ENCODE measurements at places on chromosomes 13 and 19.

DNA sequence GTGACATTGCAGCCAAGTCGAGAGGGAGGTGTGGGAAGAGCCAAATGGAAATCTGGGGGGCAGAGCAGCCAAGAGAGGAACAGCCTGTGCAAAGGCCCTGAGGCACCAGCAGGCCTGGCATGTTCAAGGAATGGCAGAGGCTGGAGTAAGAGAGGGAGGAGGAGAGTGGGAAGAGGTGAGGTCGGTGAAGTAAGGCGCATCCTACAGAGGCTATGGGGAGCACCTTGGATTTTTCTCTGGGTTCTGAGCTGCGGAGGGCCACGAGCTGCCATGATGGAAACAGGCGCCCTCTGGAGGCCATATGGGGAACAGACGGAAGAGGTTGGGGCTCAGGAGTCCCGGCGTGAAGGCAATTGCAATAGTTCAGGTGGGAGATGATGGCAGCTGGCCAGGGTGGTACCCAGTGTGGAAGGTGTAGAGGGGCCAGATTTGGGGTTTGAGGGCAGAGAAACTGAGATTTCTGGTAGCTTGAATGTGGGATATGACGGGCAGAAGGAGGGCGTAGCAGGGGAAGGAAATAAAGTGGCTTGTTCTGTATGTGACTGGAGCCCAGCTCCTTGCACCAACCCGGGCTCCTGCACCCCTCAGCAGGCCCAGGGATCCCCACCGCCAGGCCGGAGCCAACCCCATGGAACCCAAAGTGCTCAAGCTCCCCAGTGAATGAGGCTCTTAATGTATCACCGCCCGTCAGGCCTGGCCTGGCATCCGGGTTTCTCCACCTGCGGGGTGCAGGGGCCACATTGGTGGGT lies 20.5 kb upstream of the STRN4 start:
- peak; percentile 26 for DNase-seq

DNA sequence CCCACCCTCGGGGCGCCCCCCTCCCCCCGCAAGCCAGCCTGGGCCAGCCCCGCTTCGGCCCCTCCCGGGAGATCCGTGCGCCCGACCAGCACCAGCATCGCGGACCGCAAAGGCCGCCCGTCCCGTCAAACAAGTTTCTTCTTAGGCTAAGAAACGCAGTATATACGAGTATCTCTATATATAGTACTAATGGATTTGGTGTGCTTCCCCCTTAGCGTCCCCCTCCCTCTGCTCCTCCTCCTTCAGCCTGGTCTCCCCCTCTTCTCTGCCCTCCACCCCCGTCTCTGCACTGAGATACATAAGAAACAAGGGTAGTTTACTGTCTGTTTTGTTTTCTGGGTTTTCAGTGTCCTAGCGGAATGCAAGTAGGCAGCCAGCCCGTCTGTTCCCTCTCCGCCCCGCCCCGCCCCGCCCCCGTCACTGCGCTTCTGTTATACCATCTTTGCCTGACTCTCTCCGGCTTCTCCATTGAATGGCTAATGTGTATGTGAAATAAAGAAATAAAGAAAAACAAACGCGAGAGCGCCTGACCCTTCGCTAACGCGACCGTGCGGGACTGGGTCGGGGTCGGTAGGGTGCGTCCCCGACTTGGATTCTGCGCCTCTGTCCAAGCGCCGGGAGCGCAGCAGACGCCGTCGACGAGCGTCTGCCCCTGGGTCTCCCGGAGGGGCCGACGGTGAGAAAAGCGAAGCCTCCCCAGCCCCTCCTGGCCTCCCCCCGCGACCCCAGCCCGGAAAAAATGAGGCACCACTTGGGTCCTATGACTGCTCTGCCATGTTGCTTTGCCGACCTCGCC lies 4.2 kb downstream of the LYL1 start:
- DNase-seq = no peak

DNA sequence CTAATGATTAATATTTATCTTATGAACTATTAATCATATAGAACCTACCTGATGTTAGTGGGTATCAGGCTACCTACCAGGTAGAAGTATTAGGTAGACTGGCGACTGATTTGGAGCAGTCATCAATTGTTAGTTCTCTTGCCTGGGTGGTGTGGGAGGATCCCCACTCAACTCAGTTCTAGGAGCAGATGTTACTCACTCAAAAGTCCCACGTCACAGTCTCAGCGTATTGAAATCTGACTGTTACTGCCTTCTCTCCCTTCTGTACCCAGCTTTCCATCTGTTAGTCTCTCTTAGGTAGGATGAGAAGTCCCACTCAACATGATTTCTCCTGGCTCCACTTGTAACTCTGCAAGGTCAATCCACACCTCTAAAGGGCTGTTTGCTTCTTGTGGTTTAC lies 102.7 kb downstream of the OLFM4 start:
- DNase-seq = no peak

GRCh38 chr13:51559946-51560735 lies 24.1 kb upstream of the WDFY2 start:
- no peak for DNase-seq

DNA sequence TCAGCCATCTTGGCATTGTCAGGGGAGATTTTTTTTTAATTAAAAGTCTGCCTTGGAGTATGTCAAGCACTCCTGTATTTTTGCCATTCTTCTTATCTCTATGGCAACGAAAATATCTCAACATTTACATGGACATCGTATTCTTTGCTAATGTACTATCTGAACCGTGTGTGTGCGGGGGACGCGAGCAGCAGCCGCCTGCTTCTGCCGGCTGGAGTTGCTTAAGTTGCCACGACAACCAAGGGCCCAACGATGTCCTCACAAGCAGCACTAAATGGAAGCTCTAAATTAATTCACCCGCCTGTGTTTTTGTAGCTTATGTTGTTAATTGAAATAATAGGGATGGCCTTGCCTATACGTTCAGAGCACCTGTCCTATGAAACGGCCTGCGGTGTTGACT lies 309.5 kb downstream of the TEX29 start:
- DNase-seq = no peak
